Germinal center (tissue), 1 donor: ENCODE measurements at places on chromosomes 7 and 10.
A peak's percentile ranks its signal among the peaks of the same experiment; 100 is the strongest.

GRCh38 chr10:69338133-69338456 is 59.8 kb downstream of the HK1 start:
- DNase-seq = no peak

DNA sequence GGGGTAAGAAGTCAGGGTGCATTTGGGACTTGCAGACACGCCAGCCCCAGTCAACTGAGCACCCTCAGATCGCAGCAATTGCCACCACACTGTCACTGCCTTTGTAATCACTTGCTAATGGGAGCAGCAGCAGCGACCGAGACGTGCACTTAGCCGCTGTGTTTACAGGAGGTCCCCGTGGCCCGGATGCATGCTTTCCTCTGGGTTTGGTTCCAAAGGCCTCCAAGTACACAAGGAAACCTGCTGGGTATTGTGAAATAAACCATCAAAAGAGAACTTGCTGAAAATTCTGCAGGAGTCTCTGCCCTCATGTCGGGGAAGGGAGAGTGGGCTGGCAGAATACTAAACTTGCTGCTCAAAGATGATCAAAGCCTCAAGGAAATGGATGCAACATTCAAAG is 341.7 kb downstream of the DNAJB6 start:
- DNase-seq = no peak

DNA sequence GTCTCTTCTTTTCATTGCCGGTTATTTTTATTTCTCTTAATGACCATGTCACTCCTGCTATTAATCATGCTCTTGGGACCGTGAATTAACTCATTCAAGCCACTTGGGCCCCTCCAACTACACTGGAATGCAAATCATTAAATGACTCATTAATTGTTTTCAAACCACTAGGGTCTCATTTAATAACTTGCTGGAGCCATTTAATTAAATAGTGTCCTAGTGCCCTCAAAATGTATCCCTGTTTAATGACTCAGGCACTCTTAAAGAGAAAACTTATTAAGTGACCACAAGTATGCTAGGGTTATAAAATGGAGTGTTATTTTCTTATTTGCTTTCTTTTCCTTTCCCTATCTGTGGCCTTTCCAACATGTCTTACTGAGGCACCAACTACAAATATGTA is 73.0 kb downstream of the PLXDC2 start:
- no peak for DNase-seq

GRCh38 chr7:11379641-11380040 is 406.0 kb downstream of the PHF14 start:
- no peak for DNase-seq

DNA sequence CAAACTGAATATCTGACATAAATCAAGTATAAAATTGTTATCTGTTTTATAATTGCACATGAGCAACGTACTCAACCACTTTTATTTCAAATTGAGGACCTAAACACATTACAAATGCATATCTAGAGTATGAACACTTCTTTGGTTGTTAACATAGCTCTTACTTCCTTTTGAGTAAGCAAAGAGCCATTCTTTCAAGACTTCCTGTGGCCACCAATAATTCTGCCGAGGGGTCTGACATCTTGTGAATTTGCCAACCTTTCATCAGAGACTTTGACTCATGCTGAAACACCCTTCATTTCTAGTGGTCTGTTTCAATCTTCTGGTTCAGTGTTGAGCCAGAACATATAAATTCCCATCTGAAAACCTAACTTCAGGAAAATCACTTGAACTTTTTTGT is 59.4 kb downstream of the CDK14 start:
- DNase-seq = peak; percentile 6
